ENCODE measurements at places on chromosomes 3 and 15.

DNA sequence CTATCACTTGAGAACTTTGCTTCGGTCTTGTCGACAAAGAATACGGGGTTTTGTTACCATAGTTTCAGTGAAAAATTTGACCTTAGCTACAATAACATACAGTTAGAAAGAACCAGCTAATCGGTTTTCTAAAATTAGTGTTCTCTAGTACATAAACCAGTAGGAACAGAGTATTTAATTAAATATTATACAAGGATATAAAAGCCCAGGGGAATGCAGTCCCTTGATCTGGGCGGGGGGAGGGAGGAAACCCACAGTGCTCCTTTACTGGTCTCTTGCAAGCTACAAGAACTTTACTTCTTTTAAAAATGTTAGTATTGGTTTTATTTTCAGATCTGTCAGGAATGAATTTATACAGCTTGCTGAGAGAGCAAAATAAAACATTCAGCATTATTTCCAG lies 41.8 kb downstream of the ITPR1 start:
- DNase-seq = no peak

- no peak for DNase-seq
These were observed 166.0 kb downstream of the TP63 start for GRCh38 chr3:189797103-189797750.

GRCh38 chr15:39248204-39248603 lies 332.7 kb upstream of the THBS1 start:
- DNase-seq = no peak

GRCh38 chr3:98966434-98966833 lies 64.9 kb upstream of the DCBLD2 start:
- no peak for DNase-seq

GRCh38 chr15:36875740-36876334 lies 224.5 kb downstream of the MEIS2 start:
- DNase-seq = no peak

DNA sequence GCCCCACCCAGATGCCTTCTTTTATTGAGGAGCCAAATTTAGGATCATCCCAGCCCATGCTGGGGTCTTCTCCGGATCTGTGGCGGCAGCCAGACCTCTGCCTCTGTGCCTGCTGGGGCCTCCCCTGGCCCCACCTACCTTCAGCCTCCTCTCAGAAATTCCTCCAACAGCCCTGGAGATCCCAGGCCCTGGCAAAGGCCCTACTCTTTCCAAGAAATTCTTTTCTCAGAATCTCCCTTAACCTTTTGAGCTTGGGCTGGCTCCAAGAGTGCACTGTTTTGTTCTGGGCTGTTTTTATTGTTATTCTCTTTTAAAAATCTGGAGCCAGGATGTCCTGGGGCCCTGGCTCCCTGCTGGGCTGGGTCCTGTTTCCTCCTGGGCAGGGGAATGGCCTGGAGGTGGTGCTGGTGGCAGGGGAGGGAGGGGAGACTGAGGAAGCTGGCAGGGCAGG lies 57.8 kb downstream of the GRIP2 start:
- no peak for DNase-seq

DNA sequence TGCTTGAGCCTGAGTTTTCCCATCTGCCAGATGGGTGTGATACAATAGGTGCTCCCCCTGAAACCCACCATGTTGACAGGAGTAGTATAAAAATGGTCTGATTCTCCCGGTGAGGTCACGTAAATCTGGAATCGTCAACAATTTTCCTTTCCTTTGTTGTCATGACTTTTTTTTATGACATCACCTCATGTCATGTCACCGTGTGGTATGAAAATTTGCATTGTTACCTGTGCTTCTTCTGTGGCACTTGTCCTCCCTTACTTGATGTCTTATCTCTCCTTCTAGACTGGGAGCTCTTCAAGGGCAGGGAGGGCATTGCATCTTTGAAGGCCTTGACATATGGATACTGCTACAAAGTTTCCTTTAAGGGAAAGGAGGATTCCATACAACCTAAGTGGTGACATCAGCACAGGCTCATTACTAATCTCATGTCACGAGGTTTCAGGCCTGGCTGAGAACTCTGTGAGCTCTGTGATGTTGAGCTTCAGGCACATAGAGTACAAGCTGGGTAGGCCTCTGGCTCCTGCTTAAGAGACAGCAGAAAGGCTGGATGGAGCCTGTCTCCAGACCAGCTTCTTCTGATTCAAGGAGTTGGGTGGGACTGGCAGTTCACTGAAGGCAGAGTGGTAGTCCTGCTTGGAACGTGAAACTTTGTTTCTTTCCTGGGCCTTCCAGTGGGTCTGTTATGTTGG lies 66.3 kb downstream of the LPP start:
- DNase-seq = no peak

Data from T follicular helper cell (primary cell).